ENCODE measurements at places on chromosomes 3 and 15. TPM values are rescaled to one million over a fixed set of nuclear protein-coding genes. Genes with fewer than 3 reads are reported as not detected.

GRCh38 chr15:42289166-42289565 is 15.9 kb upstream of the TMEM87A start:
- no peak for DNase-seq

DNA sequence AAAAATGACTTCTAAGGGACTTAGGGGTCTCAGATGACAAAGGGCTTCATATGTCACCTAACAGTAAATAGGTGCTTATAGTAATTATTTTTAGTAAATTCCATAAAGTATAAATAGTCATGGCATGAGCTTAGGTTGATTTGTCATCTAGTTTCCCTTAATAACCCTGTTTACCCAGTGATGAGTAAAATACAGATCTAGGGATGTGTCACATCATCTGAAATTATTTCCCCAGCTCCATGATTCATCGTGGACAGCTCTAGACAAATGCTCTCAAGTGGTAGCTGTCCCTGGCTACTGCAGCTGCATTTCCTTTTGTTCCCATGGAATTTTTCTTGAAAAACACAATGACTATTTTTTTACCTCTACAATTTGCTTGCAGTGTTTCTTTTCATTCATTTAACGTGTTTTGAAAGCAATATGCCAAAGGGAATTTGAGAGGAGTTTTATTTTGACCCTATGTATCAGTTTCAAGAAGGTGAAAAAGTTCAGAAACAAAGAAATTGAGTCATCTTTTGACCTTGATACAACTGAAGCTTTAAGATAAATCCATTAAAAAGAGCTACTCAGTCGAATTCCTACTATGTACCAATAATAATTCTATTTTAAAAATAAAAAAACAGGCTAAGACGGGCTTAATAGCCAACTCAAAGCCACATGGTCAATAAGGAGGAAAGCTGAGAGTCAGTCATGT is 241.6 kb downstream of the KCNMB2 start:
- DNase-seq = no peak

MLF1 gene
- polyA plus RNA-seq = 10.1 TPM

CACNA2D2 gene
- polyA plus RNA-seq = 0.09 TPM

ATP13A5 gene
- polyA plus RNA-seq = not detected

- no peak for DNase-seq
Observed at GRCh38 chr3:10688126-10688525, 127.9 kb upstream of the SLC6A11 start.

MYLK gene
- 1,040 TPM for polyA plus RNA-seq

GRCh38 chr3:20043396-20043795 is 3.1 kb downstream of the KAT2B start:
- DNase-seq = no peak

CHL1 gene
- polyA plus RNA-seq = 0.25 TPM

MUC20 gene
- 0.19 TPM for polyA plus RNA-seq

- DNase-seq = no peak
Observed at GRCh38 chr3:113873814-113874526, 35.4 kb downstream of the GRAMD1C start.

DNA sequence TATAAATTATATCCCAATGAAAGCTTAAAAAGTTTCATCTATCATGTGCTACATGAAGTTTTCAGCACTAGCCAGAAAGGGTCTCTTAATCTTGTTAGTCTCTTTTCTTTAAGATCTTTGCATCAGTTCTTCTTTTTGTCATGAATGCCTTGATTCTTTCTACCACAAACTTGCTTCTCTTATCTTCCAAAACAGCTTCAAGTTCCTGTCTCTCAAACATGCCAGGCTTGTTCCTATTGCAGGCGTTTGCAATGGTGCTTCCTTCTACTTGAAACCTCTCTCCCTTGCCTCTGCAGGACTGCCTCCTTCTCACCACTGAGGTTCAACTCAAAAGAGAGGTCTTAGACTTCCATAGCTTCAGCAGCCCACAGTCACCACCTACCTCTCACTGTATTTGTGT is 104.3 kb upstream of the FRMD4B start:
- no peak for DNase-seq

DNA sequence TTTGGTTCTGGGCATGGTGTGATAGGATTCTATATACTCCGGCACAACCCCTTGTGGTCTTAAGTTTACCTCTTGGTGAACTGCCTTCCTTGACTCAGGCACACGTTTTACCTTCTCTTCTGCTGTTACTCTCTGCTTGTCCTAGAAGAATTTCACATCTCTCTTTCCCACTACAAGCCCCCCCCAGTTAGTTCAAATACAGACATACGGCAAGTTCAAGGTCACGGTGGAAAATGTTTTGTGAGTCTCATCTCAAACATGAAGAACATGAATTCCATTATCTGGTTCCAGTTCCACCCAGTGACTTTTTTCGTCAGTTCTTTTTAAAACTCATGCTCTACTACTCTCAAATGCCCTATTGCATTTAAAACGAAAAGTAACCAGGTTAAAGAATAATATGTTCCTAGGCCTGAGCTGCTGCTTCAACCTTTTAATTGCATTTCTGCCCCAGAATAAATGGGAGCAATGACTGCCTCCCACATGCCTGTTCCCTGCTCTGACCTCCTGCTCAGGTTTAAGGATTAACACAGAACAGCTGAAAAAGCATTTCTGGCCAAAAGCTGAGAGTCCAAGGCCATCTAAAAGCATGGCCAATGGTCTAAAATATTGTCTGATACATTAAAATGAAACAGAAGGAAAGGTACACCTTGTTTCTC is 132.8 kb downstream of the OSBPL10 start:
- no peak for DNase-seq

DNA sequence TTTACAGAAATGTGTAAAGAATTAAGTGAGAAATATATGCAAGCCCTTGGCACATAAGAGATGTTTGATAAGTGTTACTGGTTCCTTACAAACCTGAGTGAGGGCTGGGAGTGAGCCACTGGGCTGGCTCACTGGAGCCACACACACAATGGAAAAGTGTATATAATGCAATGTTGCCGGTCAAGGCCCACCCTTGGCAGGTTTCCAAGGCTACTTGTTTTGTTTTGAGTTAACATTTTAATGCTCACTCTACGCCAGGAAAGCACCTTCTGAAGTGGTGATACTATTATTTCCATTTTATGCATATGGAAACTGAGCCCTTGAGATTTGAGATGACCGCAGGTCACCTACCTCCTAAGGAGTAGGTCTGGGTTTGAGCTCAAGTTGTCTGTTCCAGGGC is 71.8 kb upstream of the FHIT start:
- no peak for DNase-seq

P2RY1 gene
- 0.04 TPM for polyA plus RNA-seq

CDCP1 gene
- 17.8 TPM for polyA plus RNA-seq

IL12A gene
- polyA plus RNA-seq = 3.6 TPM

HIGD2B gene
- polyA plus RNA-seq = not detected

DNA sequence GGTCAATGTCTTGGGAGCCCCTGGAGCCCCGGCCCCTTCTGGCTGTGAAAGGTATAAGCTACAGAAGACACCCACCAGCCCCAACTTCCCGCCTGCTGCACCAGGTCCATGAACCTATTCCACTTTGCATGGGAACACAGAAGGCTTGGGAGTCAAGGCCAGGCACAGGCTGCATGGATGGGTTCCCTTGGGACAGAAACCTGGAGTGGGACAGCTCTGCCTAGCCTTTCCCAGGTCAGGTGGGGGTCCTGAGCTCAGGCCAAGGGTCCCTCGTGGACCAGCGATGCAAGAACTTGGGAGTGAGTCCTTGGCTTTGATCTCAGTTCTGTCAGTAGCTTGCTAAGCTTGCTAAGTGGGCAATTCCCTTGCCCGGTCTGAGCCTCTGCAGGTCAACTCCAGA is 25.0 kb downstream of the TKT start:
- DNase-seq = no peak

DNA sequence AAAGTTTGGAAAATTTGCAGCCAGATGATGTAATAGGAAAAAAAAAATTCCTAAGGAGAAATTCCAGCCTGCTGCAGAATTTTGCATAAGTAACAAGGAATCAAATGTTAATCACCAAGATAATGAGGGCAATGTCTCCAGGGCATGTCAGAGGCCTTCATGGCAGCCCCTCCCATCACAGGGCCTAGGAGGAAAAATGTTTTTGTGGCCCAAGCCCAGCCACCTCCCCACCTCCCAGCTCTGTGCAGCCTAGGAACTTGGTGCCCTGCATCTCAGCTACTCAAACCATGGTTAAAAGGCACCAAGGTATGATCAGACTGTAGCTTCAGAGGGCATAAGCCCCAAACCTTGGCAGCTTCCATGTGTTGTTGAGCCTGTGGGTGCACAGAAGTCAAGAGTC is 704.7 kb upstream of the ROBO1 start:
- DNase-seq = no peak

DNA sequence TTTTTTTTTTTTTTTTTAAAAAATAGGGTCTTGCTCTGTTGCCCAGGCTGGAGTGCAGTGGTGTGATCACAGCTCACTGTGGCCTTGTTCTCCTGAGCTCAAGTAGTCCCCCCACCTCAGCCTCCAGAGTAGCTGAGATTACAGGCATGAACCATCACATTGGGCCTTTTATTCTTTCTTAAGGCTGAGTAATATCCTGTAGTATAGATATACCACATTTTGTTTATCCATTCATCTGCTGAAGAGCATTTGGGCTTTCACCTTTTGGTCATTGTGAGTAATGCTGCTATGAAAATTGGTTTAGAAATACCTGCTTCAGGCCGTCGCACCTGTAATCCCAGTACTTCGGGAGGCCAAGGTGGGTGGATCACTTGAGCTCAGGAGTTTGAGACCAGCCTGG is 42.6 kb downstream of the PAQR5 start:
- DNase-seq = no peak

DNA sequence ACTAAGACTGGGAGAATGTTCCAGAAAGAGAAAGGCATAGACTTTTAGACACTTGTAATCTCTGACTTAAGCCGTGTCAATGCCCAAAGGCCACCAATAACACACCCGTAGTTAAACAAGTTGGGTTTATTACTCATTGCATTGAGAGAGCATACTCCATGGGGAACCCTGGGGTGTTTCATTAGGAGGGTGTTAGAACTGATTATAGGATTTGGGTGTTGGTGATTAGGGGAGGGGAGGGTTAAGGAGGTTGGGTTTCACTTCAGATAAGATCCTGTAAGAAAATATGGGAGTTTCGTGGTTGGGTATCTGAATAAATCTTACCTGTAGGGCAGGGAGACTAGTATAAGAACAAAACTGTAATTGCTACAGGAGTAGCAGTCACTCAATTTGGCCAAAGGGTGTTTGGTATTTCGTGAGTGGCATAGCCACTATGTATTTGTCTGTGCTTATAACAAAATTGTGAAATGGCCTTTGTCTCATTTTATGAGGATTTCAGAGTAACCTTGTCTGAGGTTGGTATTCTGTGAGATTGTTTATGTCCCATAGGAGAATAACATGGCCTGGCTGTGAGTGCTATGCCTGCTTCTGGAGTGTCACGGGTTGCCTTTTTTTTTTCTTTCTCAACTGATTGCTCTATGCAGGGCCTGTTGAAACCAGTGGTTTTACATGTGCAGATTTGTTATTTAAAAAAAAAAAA is 2.9 kb downstream of the HACD3 start:
- no peak for DNase-seq

PSMA4 gene
- polyA plus RNA-seq = 395 TPM

DNA sequence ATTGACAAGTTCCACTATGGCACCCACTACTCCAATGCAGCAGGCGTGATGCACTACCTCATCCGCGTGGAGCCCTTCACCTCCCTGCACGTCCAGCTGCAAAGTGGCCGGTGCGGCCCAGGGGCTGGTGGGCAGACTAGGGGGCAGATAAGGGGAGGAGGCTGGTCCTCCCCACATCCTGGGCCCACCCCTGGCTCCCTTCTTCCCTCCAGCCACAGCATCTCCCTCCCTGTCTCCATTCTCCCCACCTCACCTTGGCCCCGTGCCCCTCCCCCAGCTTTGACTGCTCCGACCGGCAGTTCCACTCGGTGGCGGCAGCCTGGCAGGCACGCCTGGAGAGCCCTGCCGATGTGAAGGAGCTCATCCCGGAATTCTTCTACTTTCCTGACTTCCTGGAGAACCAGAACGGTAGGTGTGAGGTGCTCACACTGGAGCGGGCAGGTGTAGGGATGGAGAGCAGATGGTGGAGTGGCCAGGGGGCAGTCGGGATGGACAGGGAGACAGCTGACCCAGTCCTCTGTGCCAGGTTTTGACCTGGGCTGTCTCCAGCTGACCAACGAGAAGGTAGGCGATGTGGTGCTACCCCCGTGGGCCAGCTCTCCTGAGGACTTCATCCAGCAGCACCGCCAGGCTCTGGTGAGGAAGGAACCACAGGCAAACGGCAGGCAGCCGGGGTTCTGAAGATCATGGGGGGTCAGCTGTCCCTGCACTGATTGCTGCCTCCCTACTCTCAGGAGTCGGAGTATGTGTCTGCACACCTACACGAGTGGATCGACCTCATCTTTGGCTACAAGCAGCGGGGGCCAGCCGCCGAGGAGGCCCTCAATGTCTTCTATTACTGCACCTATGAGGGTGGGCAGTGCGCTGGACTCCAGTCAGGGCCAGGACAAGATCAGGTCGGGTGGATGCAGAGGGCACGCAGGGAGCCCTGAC is 26.0 kb downstream of the NBEAL2 start:
- no peak for DNase-seq

GRCh38 chr3:184748219-184749135 is 36.6 kb upstream of the MAGEF1 start:
- DNase-seq = no peak

All from AG04450 (cell line).